Stimulated activated CD8-positive, alpha-beta memory T cell treated with anti-CD3 and anti-CD28 coated beads, Interleukin-15, amount 100 ng/mL, for 24 hours (primary cell): ENCODE measurements at places on chromosomes 2 and 18.

DNA sequence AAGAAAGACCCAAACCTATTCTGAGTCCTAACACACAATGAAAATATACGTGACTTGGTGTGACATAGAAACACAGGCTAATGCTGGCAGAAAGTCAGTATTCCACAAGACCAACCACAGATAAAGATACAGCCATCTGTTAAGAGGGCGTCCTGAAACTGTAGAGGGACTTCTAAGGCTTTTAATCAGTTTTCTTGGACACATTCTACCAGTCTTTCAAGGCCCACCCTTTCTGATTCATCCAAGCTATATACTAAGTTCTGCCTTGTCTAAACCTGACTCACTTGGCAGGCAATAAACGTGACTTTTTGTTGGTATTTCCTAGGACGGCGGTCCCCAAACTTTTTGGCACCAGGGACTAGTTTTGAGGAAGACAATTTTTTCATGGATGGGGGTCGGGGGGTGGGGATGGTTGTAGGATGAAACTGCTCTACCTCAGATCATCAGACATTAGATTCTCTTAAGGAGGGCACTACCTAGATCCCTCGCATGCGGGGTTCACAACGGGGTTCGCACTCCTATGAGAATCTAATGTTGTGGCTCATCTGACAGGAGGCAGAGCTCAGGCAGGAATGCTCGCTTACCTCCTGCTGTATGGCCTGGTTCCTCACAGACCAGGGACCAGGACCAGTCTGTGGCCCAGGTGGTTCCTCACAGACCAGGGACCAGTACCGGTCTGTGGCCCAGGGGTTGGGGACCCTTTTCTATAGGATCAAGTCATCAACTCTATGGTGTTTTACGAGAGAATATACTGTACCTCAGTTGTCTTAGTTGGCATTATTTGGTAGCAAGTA, 61.4 kb downstream of the SP3 start:
- DNase-seq: no peak

DNA sequence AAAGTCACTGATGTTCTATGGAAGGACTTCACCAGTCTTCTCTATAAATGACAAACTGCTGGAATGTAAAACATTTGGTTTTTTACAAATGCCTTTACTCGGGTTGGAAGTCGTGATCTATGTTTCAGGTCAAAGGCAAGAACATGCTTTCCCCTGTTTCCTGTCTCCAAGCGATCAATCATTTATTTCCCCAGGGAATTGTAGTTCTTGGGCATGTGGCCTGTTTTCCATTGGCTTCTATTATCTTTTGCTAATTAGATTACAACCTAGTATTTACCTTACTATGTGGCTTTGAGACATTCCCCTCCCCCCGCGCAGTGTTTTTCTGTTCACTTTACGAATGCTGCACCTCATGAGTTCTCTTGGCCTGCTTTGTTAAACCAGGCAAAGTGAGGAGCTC, 684.2 kb downstream of the EPHA4 start:
- DNase-seq: no peak

GRCh38 chr2:236176951-236177350, 8.8 kb upstream of the GBX2 start:
- DNase-seq: no peak

- DNase-seq: no peak
These were observed 31.5 kb upstream of the LGALSL start for GRCh38 chr2:64422466-64422865.

- no peak for DNase-seq
These were observed 16.3 kb upstream of the MYO1B start for GRCh38 chr2:191228861-191229260.

- no peak for DNase-seq
These were observed 36.1 kb upstream of the SPTBN1 start for GRCh38 chr2:54419855-54420523.

- no peak for DNase-seq
These were observed 95.8 kb downstream of the PTPRM start for GRCh38 chr18:7662866-7663265.

GRCh38 chr2:60440767-60441163, 112.7 kb downstream of the BCL11A start:
- no peak for DNase-seq

- DNase-seq: no peak
These were observed 880.2 kb downstream of the TSN start for GRCh38 chr2:122635686-122636085.

DNA sequence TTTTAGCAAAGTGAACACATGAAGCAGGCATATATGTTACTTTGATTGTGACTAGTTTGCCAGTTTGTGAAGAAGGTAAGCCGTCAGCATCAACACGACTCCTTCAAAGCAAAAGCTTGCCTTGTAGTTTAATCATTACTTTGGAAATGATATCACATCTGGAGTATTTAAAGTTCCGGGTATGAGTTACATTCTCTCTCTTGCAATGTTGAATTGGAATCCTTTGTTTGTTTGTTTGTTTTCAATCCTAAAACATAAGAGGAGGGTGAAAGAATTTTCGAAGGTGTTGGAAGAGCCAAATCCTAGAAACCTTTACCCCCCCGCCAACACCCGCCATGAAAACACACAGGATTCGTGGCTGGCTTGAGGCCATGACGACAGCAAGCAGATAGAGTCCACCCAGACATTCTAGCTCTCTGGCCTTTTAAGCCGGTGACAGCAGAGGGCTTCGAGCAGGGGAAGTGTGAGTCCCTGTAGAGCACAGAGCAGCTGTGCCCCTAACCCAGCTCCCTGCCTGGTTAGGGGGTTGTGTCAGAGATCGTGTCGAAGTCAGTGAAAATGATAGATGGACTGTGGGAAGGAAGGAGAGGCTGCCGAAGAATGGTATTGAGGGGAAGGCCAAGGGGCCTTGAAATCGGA, 103.8 kb upstream of the SMIM21 start:
- DNase-seq: no peak

- no peak for DNase-seq
These were observed 3.6 kb upstream of the ST3GAL5 start for GRCh38 chr2:85892216-85892944.

- no peak for DNase-seq
These were observed 4.5 kb downstream of the ITM2C start for GRCh38 chr2:230868947-230869913.

DNA sequence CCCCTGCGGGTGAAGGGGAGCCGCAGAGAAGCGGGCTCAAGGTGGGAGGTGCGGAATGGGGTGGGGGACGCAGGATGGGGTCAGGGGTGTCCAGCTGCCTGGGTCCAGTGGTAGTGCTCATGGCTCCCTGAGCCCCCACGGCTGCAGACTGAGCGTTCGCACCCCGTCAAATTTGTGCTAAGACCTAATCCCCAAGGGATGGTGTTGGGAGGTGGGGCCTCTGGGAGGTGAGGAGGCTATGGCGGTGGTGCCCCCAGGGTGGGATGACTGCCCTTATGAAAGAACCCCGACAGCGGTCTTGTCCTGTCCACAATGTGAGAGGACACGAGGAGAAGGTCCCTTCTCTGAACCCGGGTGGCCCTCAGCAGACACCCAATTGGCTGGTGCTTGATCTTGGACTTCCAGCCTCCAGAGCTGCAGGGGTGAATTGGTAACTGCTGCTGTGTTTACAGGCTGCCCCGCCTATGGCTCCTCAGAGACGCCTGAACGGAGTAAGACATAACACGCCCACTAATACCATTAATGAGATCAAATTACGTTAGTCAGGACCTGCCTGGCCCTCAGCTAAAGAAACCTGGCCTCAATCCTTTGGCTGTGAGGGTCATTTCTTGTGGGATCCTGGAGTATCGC, 42.6 kb downstream of the PXDN start:
- no peak for DNase-seq

- no peak for DNase-seq
These were observed 652 bp downstream of the NEU4 start for GRCh38 chr2:241809383-241810306.

DNA sequence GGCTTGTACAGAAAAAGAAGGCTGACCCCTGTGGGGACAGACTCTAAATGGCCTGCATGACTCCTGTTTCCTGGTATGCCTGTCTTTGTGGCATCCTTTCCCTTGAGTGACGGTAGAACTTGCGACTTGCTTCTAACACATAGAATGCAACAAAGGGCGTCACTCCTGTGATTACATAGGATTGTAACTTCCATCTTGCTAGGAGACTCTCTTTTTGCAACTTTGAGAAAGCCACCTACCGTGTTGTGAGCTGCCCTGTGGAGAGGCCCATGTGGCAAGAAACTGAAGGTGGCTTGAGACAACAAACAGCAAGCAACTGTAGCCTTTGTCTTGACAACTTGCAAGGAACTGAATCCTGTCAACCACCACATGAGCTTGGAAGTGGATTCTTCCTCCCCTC, 46.5 kb downstream of the THNSL2 start:
- no peak for DNase-seq

GRCh38 chr2:234722176-234722575, 225.3 kb upstream of the ARL4C start:
- no peak for DNase-seq

- no peak for DNase-seq
These were observed at the start of gene SMAD7 for GRCh38 chr18:48950536-48951447. SMAD7 (minus strand) TSS chr18:48950965; CDS start chr18:48950424, 541 bp downstream.

- no peak for DNase-seq
These were observed 72.7 kb downstream of the LAMA3 start for GRCh38 chr18:23761941-23762340.

DNA sequence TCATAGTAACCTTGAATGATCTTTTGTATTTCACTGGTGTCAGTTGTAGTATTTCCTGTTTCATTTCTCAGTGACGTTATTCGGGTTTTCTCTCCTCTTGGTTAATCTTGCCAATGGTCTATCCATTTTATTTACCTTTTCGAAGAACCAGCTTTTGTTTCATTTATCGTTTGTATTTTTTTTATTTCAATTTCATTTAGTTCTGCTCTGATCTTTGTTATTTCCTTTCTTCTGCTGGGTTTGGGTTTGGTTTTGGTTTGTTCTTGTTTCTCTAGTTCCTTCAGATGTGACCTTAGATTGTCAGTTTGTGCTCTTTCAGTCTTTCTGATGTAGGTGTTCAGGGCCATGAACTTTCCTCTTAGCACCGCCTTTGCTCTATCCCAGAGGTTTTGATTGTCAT, 36.7 kb downstream of the SP140 start:
- DNase-seq: no peak

DNA sequence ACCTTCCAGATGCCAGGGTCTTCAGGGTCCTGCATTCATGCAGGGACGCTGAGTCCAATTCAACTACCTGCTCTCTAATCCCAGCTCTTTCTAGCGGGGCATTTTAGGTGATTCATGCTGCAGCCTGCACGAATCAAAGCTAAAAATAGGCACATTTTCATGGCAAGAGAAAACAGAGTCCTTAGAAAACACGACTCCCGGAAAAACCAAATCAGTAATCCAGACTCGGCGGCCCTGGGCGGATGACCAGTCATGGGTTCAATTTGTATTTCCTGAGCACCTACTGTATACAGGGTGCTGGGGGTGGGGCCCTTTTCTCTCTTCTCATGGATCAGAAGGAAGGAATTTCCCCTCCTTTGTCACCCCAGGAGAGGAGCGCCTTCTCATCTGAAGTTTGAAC, 64.4 kb downstream of the LONRF2 start:
- no peak for DNase-seq

DNA sequence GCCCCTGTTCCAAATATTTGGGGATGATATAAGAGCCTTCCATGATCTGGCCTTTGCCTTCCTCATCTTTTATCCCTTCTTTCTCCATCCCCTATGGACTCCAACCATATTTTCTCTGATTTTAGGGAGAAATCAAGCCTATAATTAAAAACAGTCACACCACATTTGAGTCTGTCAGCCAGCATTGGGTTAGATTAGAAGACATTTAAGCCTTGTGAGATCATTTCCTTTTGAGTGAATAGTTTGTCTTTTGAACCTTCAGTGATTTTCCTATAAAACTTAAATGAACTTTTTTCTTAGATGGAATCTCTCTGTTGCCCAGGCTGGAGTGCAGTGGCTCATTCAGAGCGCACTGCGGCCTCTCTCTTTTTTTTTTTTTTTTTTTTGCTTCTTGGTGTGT, 7.6 kb upstream of the C18orf32 start:
- DNase-seq: no peak

GRCh38 chr2:216888887-216889622, 29.2 kb upstream of the TNP1 start:
- DNase-seq: no peak

GRCh38 chr2:191923652-191923997, 76.7 kb upstream of the CAVIN2 start:
- DNase-seq: no peak

DNA sequence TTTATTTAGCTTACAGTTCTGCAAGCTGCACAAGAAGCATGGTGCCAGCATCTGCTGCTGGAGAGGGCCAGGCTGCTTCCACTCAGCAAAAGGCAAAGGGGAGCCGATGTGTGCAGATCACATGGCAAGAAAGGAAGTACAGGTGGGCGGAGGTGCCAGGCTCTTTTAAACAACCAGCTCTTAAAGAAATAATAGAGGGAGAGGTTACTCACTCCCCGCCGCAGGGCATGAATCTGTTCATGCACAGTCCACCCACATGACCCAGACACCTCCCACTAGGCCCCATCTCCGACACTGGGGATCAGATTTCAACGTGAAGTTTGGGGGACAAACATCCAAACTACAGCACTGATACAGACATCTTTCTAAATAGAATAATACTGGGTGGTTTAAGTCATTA, 105.8 kb downstream of the MTCL1 start:
- no peak for DNase-seq

GRCh38 chr18:59752666-59753065, 55.4 kb upstream of the CCBE1 start:
- DNase-seq: no peak

GRCh38 chr2:32064021-32064601, 755 bp downstream of the SPAST start:
- no peak for DNase-seq

DNA sequence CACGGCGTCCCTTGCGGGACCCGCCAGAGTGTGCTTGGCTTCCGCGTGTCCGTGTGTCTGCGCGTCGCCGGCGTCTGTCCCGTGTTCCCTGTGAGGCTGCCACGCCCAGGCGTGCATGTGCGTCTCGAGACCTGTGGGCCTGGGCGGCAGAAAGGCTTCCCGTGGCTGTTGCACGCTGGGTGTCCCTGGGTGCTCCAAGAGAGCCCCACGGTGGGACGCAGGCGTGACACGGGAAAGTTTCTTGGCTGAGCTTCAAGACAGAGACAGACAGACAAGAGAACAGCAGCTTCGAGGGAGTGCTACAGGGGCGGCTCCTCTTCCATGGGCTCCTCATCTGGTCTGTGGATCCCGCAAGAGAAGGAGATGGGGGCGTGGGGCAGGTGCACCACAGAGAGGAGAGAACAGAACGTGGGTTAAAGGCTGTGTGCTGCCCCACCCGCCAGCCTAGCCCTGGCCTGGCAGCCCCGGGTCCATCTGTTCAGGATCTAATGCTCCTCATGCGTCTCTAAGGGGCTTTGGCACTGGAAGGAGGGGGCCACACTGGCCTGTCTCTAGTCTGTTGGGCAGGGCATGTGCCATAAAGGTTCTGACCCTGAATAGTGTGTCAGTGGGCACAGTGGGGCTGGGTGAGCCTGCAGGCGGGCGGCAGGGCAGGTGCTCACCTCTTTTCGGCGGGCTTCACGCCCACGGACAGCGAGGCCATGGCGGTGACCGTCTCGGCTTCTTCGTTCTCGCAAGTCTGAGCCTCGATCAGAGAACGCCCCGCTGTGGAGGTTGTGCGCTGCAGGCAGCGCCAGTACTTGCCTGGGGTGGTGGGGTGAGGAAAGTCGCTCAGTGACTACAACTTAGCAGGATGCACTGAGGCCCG, 205.1 kb downstream of the TWIST2 start:
- no peak for DNase-seq

GRCh38 chr18:2146092-2146491, 425.2 kb downstream of the METTL4 start:
- DNase-seq: no peak

- no peak for DNase-seq
These were observed 152.4 kb downstream of the TCF4 start for GRCh38 chr18:55435592-55435991.

- DNase-seq: no peak
These were observed 144.9 kb downstream of the LTBP1 start for GRCh38 chr2:33091541-33092123.
